ENCODE measurements at places on chromosomes 13 and 19. TPM values are rescaled to one million over a fixed set of nuclear protein-coding genes. Genes with fewer than 3 reads are reported as not detected.

DNA sequence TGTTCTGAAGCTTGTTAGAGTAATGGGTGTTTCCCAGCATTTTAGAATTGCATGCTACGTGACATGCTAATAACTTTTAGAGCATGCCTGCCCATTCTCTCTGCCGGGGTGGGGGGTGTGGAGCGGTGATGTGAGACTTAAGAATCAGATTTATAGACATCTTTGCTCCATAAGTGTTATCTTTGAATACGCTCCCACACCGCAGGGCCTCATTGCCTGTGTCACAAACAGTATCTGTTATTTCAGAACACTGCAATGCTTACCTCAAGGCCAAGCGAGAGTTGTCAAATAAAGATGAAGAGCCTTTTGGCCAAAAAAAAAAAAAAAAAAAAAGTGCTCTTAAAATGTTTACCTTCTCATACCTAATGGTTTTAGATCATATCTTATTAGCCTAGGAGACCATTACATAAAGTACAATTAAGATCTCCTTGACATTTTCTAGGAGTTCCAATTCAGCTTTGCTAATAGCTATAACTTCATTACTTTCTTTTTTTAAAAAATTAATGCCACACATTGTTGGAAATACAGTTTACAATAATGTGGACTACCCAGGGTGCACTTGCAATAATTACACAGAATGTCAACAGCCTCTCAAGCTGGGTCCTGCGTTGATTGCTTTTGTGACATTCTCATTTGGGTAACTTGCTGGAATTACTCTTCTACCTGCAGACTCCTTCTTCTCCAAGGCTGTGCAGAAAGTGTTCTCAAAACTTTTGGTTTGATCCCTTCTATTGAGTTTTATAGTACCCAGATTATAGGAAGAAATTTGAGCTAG, 525.3 kb downstream of the KLF12 start:
- DNase-seq = no peak

GRCh38 chr19:36089847-36090246, 21.1 kb upstream of the OVOL3 start:
- no peak for DNase-seq

DNA sequence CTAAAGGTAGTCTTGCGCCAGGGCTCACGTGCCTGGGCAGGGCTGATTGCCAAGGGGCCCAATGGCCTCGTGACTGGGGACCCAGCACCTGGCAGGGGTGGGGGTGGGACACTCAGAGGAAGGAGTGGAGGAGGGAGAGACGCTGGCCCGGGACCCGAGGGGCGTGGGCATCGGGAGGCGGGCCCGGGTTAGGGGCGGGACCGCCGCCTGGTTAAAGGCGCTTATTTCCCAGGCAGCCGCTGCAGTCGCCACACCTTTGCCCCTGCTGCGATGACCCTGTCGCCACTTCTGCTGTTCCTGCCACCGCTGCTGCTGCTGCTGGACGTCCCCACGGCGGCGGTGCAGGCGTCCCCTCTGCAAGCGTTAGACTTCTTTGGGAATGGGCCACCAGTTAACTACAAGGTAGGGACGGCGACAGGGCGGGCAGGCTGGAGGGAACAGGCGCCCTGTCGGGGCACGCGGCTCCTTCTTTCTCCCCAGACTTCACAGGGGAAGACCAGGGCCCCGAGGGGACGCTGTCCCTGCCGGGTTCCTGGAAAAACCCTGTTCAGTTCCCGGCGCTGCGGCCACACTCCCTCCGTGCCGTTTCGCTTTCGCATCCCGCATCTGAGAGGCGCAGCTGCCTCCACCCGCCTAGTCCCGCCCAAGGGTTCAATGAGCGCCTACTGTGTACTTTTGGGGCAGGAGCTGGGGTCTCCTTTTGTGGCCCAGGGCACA, at the start of gene IFI30:
IFI30 (plus strand) TSS at position 242 of the 717 bp plus-strand sequence; CDS start at position 271, 29 bp downstream.
- DNase-seq = no peak

DNA sequence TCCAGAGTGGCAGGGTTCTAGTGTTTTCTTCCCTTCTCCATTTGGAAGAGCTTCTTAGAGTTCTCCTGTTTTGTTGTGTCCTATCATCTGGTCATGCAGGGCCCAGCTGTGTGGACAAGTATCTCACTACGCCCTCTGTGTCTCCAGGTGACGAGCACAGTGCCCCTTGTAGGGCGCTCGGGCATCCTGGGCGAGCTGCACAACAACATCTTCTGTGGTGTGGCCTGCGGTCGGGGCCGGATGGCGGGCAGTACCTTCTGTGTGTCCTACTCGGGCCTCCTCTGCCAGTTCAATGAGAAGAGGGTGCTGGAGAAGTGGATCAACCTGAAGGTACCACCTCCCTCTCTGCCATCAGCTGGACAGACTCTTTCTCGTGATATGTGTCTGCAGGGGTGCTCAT, 13.0 kb downstream of the WDR62 start:
- no peak for DNase-seq

GRCh38 chr13:24218977-24219376, 58.5 kb downstream of the SPATA13 start:
- no peak for DNase-seq

Gene ZNF850
- total RNA-seq = 21.2 TPM

Gene LRRC8E
- total RNA-seq = 3.4 TPM

Gene KLK12
- total RNA-seq = not detected

DNA sequence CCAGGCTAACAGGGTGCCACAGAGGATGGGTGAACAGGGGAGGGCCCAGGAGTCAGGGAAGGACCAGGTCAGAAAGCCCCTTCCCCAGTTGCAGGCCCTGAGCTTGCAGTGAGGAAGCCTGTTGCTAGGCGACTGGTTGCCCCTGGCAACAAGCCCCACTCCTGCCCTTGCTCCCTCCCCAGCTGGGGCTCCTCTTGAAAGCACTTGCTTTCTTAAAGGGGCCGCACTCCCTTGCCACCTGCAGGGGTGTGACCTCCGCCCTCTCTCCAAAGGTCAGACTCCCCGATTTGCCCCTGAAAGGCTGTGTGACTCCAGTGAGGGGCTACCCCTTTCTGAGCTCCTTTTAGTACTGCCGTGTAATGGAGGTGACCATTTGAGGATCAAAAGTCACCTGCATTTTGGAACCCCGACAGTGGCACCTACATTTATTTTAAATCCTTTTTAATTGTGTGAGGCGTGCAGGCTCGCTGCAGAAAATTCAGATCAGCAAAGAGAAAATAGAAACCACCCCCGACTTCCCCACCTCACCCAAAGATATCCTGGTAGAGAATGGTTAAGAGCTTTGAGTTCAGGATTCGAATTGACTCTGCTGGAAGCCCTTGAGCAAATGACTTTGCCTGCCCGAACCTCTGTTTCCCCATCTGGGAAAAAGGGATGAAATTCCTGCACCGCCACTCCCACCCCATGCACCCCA, 4.8 kb downstream of the FCHO1 start:
- no peak for DNase-seq

- no peak for DNase-seq
These were observed 491.0 kb downstream of the SLITRK5 start for GRCh38 chr13:88162076-88162702.

DNA sequence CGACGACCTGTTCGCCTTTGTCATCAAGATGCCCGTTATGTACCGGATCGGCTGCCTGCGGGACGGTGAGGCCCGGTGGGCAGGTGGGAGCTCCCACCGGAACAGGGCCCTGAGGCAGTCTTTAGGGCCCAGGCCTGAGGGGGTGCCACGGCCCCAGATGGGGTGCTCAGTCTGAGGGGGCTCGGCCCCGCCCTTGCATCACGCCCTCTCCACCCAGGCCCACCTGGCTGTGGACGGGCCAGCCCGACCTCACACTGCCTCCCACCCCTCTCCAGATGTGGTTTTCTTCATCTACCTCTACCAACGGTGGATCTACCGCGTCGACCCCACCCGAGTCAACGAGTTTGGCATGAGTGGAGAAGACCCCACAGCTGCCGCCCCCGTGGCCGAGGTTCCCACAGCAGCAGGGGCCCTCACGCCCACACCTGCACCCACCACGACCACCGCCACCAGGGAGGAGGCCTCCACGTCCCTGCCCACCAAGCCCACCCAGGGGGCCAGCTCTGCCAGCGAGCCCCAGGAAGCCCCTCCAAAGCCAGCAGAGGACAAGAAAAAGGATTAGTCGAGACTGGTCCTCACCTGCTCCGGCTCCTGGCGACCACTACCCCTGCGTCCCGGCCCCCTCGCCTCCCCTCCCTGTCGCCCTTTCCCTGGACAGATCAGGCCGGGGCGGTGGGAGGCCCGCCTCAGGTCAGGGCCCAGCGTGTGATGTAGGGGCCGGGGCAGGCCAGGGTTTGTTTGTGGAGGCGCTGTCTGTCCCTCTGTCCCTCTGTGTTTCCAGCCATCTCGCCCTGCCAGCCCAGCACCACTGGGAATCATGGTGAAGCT, 8.7 kb upstream of the RELB start:
- DNase-seq = no peak

DNA sequence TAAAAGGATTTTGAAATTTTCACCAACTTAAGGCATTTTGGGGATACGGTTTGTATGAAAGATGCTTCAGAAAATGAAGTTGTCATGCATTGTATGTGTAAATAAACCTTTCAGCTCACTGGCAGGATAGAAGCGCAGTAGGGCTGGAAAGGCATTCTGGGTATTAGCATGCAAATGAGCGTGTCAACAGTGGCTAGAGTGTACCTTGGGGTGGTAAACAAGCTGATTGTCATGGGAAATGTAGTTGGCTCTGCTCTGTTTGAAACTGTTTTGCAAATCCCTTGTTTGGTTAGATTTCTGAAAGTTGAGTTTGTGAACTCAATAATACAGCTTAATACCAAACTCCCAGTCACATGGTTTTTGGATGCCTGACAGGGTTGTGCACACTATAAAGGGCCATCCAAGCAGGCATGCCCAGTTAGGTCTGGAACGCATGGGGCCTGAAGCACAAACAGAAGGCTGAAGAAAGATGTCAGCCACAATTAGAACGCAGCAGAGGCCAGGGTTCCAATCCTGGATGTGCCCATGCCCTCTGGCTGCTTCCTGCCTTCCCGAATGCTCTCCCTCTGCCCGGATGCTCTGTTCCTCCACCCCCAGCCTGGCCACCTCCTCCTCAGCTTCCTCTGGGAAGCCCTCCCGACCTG, 14.6 kb downstream of the GSX1 start:
- DNase-seq = no peak

- DNase-seq = no peak
These were observed 81.6 kb downstream of the COG6 start for GRCh38 chr13:39737047-39737446.

Data from H1 (cell line).